ENCODE measurements at places on chromosomes 7 and 10.

GRCh38 chr7:80175744-80176143, 41.1 kb downstream of the GNAI1 start:
- no peak for DNase-seq

- DNase-seq, result no peak
Measured at GRCh38 chr7:29284696-29285443, 90.3 kb downstream of the CHN2 start.

DNA sequence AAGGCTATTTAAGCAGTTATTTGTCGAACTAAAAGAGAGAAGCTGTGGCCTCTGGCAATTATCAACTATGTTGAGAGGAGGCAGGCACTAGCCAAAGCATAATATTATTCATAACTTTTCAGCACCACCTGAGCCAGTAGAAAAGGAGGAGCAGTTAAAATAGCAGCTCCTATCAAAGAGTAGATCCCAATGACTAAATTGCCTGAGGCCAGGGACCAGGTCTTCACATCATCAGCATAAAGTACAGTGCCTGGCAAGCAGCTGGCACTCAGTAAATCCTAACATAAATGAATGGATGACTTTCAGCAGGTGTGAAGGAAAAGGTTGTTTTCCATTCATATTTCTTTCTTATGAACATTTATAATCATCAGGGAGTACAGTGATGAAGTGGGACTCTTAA, 309.0 kb upstream of the IMMP2L start:
- no peak for DNase-seq

DNA sequence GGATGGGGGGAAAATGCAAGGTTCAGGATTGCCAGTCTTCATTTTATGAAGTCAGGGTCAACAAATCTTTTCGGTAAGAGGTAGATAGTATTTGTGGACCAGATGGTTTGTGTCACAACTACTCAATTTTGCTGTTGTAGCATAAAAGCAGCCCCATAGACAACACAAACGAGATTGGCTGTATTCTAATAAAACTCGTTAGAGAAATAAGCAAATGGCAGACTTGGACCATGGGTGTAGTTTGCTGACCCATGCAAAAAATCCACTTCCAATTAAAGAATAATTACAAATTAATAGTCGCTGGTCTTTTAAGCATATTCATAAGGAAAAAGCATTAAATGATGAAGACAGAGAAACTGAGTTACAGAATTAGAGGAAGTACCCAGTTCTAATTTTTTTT, 247.1 kb downstream of the CRPPA start:
- no peak for DNase-seq

- DNase-seq, result no peak
Measured at GRCh38 chr10:79116801-79117723, 48.3 kb downstream of the ZMIZ1 start.

- DNase-seq, result no peak
Measured at GRCh38 chr7:157674715-157675426, 338.1 kb downstream of the DNAJB6 start.

GRCh38 chr7:140640060-140640637, 464 bp downstream of the DENND2A start:
- DNase-seq, result no peak

DNA sequence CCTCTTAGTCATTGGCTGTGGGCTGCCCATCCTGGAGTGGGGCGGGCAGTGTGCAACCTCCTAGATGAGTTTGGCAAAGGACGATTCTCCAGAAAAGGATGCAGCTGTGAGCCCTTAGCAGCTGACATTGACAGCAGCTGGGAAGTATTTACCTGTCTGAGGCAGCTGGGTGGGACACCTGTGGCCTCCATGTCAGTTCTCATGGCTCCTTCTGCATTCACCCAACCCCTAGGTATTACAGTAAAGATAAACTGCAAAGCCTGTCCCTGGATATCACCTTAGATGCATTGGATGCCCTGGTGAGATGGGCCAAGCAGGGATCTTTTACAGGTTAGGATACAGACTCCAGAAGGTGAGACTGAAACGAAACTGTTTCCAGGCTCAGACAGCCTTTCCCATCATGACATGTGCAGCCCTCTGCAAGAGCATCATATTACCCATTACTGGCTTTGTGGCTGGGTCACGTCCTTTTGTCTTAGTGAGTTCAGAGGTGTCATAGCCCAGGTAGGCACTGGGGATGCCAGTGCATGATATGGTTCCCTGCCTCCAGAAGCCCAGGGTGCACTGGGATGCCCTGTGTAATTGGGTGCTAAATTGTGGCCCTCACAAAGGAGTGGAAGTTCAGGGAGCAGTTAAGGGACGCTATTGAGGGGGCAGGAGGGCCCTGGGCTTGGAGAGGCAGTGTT, 28.9 kb downstream of the MINDY4 start:
- DNase-seq, result no peak

DNA sequence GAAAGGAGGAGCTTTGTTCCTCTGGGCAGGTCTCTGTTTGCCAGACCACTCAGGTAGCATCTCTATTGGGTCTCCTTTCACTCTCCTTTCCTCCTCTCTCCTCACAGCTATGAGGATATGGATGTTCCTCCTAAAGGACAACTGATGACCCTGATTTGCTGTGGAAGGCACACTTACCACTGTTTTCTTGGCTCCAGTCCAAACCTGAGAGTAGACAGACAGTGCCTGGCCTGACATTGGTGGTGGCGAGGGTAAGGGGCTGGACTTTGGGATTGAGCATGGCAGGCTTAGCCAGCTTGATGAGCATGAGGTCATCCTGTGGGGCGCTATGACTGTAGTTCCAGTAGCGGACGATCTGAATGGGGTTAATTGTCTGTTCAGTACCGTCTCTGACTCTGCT, 3.6 kb downstream of the PRSS37 start:
- DNase-seq, result no peak

DNA sequence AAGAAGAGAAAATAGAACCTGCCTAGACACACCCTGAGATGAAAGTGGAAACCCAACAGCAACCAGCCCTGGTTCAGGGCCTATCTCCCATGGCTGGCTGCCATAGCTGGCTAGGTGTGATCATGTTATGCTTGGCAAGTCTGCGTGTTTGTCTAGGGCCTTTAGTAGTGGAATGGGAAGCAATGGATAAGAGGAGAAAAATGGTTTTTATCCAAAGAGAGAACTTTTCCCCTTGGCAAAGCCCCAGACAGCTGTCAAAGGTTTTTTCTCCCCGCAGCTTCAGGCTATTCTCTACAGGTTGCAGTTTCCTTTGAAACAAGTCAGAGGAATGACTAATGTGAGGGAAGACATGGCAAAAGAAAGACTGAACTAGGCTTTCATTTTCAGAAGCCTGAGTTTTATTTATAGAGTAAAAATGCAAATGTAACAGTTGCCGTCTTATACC, 161.5 kb downstream of the SEMA3D start:
- DNase-seq, result no peak

DNA sequence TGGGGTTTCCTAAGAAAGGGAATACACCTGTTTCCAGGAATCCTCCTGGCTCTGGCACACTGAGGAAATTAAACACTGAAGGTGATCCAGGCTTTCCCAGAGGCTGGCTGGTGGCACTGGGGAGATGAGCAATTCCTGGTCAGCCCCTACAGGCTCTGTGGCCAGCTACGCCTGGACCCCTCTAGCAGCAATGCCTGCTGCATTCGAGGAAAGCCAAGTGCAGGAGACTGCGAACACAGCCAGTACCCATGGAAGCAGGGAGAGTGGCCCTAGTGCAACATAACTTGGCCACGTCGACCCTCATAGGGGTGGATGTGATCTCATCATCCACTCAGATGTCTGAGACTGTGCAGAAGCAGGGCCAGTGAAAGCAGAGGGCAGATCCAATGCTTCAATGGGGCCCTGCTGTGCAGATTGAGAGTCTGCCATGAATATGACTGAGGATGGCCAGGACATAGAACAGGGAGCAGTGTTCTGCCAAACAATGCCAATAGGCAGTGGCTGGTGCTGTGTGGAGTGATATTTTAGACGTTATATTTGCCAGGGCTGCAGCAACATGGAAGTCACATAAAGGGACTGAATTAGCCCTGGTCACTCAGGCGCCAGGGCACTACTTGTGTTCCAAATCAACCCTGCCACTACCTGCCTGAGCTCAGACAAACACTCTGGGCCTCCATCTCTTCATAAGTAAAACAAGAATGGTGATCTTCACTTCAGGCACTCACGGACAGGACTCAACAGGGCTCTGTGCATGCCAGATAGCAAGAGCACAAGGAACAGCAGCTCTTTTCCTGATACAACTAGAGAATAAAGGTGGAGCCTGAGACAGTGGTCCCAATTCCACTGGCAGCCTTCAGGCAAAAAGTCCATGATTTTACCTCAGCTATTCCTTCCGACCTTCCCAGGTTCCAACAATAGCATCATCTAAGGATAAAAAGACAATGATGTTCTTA, 2.4 kb downstream of the ZNF488 start:
- DNase-seq, result no peak

- no peak for DNase-seq
Measured at GRCh38 chr10:68594405-68594804, 34.3 kb downstream of the TET1 start.

GRCh38 chr10:118839348-118839747, 84.6 kb upstream of the CACUL1 start:
- DNase-seq, result no peak

DNA sequence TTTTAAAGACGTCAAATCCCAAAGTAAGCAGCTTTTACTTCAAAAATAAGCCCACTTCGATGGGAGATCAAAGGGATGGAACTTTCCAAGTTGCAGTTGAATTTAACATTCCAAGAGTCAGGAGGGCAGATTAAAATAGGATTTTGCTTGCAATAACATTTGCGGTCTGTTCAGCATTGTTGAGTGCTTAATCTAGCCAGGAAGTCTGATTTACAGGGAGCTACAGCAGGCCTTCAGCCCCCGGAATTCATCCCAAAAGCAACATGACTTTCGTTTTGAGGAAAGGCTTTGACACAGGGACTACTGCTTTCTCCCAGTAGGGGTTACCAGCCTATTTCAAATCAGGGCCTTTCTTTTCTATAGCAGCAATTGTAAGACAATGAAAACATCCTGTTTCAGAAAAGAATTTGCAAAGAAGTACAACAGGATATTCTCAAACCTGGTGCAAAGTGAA, 279.6 kb upstream of the PITRM1 start:
- no peak for DNase-seq

GRCh38 chr10:12164085-12164484, 31.6 kb downstream of the NUDT5 start:
- no peak for DNase-seq

GRCh38 chr7:36379831-36380504, 9.7 kb upstream of the ANLN start:
- no peak for DNase-seq

- DNase-seq, result no peak
Measured at GRCh38 chr7:68432585-68432984, 1165.7 kb upstream of the AUTS2 start.

GRCh38 chr10:62237506-62237905, 31.1 kb downstream of the RTKN2 start:
- no peak for DNase-seq

DNA sequence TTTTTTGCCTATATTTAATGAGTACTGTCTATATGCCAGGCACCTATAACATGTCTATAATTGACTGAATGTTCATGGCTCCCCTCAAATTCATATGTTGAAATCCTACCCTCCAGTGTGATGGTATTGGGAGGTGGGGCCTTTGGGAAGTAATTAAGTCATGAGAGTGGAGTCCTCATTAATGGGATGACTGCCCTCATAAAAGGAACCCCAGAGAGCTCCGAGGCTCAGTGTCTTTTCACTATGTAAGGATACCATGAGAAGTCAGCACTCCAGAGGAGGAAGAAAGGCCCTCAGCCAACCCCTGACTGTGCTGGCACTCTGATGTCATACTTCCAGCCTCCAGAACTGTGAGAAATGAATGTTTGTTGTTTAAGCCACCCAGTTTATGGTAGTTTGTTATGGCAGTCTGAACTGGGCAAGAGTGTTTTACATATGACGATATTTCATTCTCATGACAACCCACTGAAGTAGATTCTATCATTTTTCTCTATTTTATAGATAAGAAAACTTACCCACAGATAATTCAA, 61.1 kb upstream of the PCGF5 start:
- no peak for DNase-seq

GRCh38 chr7:108413782-108414492, 42.3 kb downstream of the NRCAM start:
- no peak for DNase-seq

DNA sequence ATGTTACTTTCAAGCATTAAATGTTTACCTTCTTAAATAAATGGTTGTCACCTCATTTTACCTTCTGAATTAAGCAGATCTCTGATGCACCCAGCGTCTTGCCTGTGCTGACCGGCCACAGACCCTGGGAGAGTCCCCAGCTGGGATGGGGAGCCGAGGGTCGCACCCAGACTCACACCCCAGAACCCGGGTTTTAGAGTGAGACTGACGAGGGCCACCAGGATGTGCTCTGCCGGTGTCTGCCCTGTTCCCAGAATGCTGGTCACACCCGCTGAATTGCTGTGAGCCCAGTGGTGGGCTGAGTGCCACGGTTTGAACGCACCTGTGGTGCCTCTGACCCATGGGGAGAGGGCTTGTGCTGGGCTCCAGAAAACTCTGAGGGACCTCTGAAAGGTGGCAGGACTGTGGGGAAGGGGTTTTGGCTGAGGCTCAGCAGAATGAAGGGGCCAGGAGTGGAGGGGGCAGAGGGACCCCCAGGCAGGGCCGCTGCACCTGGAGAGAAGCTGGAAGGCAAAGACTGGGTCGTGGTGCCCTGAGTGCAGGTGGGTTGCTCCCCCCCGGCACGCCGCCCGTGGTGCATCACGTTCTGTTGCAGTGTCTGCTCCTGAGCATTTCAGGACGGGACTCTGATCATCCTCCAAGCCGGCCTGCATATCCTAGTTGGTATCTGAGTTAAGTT, 39.2 kb downstream of the INPP5A start:
- no peak for DNase-seq

DNA sequence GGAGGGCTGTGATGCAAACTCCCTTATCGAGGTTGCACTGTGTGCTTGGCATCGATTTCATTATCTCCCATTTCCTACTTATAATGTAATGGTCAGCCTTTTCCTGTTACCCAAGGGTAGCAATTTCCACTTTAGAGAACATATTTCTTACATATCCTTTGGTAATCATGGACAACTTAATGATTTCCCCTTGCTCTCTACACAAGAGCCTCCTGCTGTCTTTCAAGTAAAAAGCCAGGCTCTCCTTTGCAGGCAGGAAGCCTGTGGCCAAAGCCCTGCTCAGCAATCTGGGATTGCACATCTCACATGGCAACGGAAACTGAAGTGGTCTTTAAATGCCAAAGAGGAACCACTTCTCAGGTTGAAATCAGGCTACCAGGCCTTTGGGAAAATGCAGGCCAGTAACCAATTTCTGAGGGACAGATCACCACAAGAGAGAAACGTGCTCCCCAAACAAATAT, 86.7 kb upstream of the IKZF1 start:
- DNase-seq, result no peak

DNA sequence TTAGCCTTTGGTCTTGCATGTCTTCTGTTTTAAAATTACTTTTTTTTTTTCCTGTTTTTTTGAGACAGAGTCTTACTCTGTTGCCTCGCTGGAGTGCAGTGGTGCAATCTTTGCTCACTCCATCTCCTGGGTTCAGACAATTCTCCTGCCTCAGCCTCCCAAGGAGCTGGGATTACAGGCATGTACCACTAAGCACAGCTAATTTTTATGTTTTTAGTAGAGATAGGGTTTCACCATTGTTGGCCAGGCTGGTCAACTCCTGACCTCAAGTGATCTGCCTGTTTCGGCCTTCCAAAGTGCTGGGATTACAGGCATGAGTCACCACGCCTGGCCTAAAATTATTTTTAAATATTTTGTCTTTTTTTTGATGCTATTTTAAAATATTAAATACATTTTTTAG, 38.5 kb downstream of the MLLT10 start:
- no peak for DNase-seq

- DNase-seq, result no peak
Measured at GRCh38 chr7:31074120-31074383, 21.9 kb downstream of the ADCYAP1R1 start.

Data from D721Med (cell line).